ENCODE measurements at places on chromosomes 3 and 15.

DNA sequence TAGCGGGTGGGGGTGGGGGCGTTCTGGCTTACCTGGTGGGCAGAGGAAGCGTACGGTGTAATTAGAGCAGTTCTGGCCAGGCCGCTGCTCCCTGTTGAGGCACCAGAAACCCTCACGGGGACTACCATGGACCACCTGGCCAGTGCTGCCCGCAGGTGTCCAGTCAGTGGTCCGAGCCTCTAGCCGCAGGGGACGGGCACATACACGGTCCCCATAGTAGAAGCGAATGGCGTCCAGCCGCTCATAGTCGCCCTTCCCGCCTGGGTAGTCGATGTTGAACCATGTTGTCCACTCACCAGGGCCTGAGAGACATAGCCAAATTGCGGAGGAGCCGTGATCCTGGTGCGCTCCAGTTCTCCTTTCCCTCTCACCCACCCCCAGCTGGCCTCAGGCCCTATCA, 4.5 kb downstream of the CILP start:
- no peak for DNase-seq

GRCh38 chr15:71005895-71006294, 109.4 kb upstream of the THSD4 start:
- no peak for DNase-seq

GRCh38 chr15:41930221-41930866, 36.5 kb upstream of the SPTBN5 start:
- DNase-seq: no peak

DNA sequence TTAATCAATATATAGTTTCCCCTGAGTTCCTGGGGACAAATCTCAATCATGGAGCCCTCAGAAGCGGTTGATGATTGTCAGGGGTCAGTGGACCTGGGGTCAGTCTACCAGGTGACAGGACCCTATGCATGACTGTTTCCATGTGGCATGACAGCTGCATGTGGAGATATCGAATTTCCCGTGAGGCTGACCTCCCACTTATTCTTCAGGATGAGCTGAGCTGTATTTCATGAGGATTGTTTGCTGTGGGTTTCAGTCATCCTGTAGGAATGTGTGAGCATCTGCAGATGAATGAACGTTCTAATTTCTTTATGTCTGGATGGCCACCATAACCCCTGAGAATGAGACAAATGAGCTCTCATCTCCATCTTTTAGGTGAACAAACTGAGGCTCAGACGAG, 93.0 kb upstream of the HES1 start:
- no peak for DNase-seq

GRCh38 chr3:37625051-37625450, 236.6 kb upstream of the CTDSPL start:
- no peak for DNase-seq

- DNase-seq: no peak
Measured at GRCh38 chr3:69161587-69162307, 39.4 kb upstream of the LMOD3 start.

- DNase-seq: peak; percentile 54
Measured at GRCh38 chr3:128950223-128950938, 43.5 kb downstream of the CFAP92 start.

GRCh38 chr15:84781495-84781894, 33.1 kb downstream of the ZNF592 start:
- DNase-seq: peak; percentile 13

DNA sequence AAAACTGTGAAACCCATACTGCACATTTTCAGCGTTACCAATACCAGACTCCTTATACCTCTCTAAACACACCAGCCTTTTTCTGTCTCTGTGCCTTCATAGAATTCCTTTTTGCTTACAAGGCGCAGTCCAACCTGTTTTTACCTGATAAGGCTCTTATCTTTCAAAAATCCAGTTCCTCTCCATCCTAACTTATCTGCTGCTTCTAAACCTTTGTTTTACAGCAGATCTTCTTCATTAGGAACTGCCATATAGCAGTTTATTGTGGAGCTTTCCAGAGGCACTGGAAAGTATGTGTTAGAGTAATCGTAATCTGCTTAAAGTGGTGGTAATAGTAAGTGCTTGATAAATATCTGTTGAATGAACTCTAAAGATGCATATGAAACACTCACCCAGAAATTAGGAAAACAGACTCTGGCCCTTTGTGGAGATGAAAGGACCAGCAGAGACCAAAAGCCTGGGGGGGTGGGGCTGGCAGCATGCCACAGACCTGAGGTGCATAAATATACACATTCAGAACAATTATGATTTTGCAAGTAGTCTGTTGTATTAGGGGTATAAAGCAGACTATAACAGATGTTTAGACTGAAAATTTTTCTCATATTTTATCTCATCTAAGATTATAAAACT, 29.3 kb downstream of the PPP2R3A start:
- no peak for DNase-seq

GRCh38 chr15:80885016-80885579, 104.5 kb downstream of the MESD start:
- no peak for DNase-seq

DNA sequence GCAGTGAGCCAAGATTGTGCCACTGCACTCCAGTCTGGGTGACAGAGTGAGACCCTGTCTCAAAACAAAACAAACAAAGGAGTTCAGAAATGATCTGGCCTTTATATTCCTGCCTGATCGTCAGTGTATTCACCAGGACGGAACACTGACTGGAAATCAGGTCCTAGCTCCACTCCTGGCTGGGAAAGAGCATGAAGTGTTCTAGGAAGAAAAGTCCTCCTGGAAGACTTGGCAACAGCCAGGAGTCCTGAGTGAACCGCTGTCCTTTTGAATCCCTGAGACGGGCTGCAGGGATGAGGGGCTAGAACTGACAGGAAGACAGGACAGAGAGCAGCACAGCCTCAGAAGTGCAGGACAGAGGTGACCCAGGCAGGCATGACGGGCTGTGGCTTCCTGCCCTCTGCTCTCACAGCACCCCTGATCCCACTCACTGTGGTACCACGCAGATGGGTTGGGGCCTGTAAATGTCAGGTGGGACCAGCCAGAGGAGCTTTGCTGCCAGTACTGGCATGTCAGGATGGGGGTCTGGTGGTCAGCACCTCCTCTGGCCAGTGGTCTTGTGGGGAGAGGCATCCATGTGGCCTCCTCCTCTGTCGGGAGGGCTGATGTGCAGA, 23.5 kb downstream of the FAN1 start:
- DNase-seq: no peak

DNA sequence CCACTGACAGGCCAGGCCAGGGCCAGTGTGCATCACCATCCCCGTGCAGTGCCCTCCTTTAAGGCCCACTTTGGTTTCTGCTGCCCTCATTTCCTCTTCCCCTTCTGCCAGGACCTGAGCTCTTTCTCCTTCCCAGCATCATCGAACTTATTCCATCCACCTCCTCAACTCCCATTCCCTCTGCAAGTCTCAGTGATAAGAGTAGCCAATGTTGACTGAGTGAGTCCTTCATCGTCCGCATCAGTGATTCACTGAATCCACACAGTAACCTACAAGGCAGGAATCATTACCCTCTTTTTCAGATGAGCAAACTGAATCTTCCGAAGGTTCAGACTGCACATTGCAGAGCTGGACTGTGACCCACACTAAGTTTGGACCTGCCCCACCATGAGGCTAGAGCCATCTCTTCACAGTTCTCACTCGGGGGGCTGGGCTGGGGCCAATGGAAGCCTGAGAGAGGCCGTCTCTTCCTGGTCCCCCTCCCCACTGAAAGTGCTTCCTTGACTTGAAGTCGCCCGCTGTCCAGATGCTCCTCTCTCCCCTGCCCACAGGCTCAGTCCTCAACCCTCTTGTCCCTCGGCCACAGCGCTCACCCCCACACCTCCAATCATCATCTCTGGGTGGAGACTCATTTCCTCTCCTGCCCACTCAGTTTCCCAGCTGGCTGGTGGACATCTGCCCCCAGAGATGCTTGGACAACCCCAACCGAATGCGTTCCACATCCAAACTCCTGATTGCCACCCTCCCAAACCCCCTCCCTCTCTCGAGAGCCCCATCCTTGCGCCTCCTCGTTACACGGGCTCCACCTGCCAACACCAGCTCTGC, 15.2 kb upstream of the ANPEP start:
- no peak for DNase-seq

DNA sequence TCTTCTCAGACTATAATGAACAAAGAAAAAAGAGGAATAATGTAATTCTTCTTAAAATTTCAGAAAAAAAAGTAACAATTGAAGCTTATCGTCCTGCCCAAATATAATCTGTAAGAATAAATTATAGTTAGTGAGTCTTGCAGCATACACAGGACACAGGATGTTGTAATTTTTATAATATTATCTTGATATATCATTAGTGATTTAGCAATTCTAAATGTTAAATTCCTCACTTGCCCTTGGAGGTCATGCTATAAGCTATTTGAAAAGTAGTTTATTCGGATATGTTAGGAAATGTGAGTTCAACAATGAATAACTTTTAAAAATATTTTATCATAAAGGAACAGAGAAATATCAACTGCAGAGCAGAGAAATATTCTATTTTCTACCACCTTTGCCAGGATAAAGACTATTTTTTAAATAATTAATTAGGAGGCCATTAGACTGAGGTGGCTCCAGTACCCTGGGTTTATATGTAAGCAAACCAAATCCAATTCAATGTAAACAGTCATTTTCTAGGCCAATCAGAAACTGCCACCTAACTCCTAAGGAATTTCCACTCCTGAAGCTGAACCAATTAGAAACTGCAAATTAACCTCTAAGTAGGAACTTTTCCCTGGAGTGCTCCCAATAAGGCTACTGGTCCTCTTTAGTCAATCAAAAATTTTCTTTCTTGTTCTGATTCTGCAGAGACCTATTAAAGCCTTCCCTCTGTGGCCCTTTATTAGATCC, 1109.3 kb downstream of the ROBO2 start:
- DNase-seq: no peak

DNA sequence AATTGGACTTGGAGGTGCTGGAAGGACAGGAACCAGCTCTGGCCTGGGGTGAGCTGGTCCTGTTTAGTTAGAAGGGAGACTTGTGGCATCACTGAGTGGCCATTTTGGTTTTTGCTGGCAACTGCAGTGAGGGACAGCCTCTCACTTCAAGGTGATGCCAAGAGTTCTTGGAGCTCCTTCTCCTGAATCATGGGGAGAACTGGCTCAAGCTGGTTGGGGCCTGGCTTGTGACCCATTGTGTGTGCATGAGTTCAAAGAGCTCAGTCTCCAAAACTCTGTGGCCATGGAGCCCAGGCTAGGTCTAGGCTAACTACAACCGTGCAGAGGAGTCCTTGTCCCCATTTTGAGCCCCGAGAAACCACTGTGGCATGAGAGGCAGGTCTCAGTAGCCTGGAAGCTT, 60.1 kb upstream of the ZNF148 start:
- peak; percentile 47 for DNase-seq

- DNase-seq: no peak
Measured at GRCh38 chr3:60801307-60801706, 449.9 kb downstream of the FHIT start.

GRCh38 chr3:13650210-13651056, 101.5 kb downstream of the FBLN2 start:
- DNase-seq: peak; percentile 94

GRCh38 chr3:153138276-153139210, 23.5 kb upstream of the RAP2B start:
- no peak for DNase-seq

DNA sequence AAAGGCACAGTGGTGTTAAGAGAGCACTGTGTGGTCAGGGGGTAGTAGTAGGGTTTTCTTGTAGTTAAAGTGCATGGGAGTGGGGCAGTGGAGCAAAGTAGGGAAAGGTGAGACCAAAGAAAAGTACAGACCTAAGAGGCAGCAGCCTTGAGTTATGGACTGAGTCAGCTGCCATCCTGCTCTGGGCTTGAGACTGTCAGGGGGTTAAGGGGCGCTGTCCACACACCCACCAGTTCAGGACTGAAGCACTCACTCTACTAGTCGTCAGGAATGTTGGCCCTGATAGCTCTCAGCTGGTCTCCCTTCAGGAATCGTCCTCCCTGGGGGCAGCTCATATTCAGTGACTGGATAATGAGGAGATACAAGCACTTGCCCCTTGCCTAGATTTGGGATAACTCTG, 7.9 kb downstream of the CCR4 start:
- DNase-seq: peak; percentile 50

Data from activated CD8-positive, alpha-beta memory T cell treated with anti-CD3 and anti-CD28 coated beads for 24 hours (primary cell).